MG63 (cell line): ENCODE measurements at places on chromosomes 12 and 14. TPM values are rescaled to one million over a fixed set of nuclear protein-coding genes. Genes with fewer than 3 reads are reported as not detected.

Gene SELPLG
- total RNA-seq = 0.39 and 2.5 TPM in 2 replicates

Gene RNF212B
- not detected in 2 replicates for total RNA-seq

Gene ARHGEF25
- total RNA-seq = 17.0 and 17.4 TPM in 2 replicates

Gene OR6C74
- not detected in 2 replicates for total RNA-seq

Gene PLCZ1
- total RNA-seq = not detected in 2 replicates

Gene FGF23
- total RNA-seq = not detected in 2 replicates

Gene CEP83
- 2.1 and 9.3 TPM in 2 replicates for total RNA-seq

Gene TDRD9
- not detected in 2 replicates for total RNA-seq

Gene POTEM
- total RNA-seq = not detected in 2 replicates

Gene DTX1
- not detected in 2 replicates for total RNA-seq

Gene RAB35
- total RNA-seq = 53.3 and 57.1 TPM in 2 replicates

Gene SERPINA9
- total RNA-seq = not detected in 2 replicates

Gene NRL
- 1.9 and 4.9 TPM in 2 replicates for total RNA-seq

Gene AKAP3
- total RNA-seq = not detected in 2 replicates
